ENCODE measurements at places on chromosomes 2 and 18.
A peak's percentile ranks its signal among the peaks of the same experiment; 100 is the strongest.

DNA sequence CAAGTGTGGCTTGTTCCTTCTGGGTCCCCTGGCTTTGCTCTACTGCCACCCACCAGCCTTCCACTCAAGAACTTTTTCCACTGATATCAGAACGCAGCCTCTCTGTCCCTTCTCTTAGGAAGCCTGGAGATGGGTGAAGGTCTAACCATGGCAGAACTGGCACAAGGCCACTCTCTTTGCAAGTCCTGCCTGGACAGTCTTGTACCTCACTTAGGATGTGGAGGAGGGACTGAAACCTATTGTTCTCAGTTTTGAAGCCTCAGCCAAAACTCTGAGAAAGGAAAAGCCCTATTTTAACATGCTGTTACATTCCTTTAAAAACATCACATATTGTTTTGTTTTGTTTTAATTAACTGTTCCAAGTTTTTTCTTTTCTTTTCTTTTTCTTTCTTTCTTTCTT is 58.9 kb upstream of the NCOA1 start:
- DNase-seq = no peak

GRCh38 chr2:102603904-102604303 is 15.4 kb upstream of the SLC9A2 start:
- no peak for DNase-seq

DNA sequence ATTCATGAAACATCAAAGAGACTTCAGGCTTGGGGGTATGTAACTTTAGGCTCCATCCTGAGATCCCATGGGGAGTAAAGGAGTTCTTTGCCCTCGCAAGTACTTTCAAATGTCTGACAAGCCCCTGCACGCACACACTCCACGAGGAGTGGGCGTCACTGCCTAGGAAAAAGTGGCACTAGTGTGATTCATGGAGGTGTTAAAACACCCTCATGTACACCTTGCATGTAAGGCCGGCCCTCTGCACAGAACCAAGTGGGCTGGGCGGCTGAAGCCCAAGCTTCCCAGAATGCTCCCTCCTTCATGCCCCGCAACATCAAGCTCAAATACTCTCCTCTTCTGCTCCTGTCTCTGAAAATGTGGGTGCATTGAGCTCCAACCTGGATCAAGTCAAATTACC is 7.8 kb downstream of the HS1BP3 start:
- no peak for DNase-seq

GRCh38 chr2:189638301-189639006 is 22.8 kb upstream of the ASNSD1 start:
- no peak for DNase-seq

DNA sequence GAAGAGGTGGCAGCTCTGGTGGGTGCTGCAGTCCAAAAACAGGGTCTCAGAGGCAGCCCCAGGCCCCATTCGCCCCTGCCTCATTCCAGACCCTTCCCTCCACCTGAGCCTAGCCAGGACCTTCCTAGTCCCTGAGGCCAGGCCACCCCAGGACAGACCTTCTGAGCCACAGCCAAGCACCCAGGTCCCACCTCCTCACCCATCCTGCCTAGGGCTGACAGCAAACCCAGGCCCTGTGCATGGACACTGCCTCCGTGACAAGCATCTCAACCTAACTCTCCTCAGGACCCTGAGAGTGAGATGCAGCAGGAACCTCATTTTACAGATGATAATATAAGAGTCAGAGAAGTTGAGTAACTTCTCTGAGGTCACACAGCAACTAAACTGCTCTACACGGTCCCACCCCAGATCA is 15.5 kb downstream of the ADRA2B start:
- no peak for DNase-seq

DNA sequence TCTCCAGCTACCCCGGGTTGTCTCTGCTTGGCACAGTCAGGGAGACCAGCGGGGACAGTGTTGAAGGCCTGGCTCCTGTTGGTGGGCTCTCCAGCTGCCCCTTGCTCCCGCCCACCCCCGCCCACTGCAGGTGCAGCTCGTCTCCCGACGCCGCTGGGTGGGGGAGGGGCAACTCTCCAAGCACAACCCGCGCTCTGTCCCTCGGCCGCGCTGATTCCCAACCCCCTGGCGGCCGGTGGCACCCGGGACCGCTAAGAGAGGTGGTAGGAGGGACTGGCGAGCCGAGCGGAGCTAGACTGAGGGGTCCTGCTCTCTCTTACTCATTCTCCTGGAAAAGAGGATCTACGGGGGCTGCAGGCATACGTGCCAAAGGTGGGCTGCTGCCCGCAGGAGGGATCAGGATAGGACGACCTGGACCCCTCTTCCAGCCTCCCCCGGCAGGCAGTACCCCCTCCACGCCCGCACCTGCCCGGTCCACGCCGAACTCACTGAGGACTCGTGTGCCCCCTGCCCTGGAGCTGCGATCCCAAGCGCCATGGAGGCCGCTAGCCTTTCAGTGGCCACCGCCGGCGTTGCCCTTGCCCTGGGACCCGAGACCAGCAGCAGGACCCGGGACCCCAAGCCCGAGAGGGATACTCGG is 44.5 kb downstream of the DDX18 start:
- no peak for DNase-seq

DNA sequence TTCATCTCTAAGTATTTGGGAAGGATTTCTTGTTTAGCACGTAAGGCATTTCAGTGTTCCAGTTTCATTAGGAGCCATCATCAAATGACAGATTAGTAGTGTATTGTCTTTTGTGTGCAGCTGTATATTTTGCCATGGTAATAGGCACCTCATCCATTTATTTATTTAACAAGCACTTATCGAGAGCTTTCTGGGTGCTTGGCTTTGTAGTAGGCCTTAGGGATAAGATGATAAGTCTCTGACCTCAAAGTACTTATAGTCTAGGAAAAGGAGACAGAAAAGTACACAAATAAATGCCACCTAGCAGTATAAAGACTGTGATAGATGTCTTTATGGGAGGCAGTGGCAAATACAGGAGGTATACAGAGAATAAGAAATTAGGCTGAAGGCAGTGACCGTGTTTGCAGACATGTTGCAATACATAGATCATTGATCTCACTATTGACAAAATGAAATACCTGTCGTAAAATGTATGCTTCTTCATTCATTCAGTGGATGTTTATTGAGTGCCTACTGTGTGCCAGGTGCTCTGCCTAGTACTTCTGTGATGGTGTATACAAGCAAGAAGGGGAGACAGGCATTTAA is 265.9 kb downstream of the SETBP1 start:
- DNase-seq = no peak

DNA sequence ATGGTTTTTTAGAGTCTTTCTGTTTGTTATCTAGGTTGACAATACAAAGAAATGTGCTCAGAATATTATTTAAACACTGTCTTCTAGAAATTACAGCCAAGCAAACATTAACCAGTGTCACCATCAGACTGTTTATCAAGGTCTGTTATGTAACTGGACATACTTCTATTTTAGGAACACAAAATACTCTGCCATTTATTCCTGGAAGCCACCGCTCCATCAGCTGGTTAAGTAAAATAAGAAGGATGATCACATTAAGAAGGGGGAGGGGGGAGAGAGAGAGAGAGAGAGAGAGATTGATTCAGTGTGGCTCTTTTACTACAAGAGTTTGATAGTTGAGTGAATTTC is 47.9 kb downstream of the MBP start:
- DNase-seq = no peak

- DNase-seq = no peak
These were observed 279.0 kb upstream of the NRP2 start for GRCh38 chr2:205403244-205403825.

GRCh38 chr2:233447506-233448219 is 93.4 kb downstream of the DGKD start:
- no peak for DNase-seq

- DNase-seq = no peak
These were observed 73.6 kb downstream of the SPATS2L start for GRCh38 chr2:200380091-200380561.

GRCh38 chr2:68214381-68214780 is 38.0 kb downstream of the PPP3R1 start:
- no peak for DNase-seq

- DNase-seq = no peak
These were observed 453.9 kb downstream of the TSN start for GRCh38 chr2:122209377-122209776.

GRCh38 chr2:42846932-42847595 is 54.7 kb upstream of the HAAO start:
- no peak for DNase-seq

GRCh38 chr2:36370281-36370680 is 14.7 kb downstream of the CRIM1 start:
- no peak for DNase-seq

GRCh38 chr2:229231885-229232284 is 39.2 kb downstream of the PID1 start:
- DNase-seq = no peak

DNA sequence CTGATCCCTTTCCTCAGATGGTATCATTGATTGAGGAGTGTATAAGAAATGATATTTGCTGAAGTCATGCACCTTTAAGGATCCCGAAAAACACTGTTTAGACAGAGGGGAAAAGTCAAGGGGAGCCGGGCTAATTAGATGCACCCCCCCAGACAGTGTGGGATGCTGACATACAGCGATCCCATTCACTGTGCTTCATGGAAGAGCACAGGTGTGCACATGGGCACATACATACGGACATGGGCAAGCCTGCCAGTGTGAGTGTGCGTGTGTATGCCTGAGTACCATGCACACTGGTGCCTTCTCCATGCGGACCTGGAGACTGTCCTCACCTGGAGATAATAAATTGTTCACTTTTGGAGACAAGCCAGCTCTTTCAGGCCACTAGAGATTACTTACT is 22.6 kb downstream of the MEIS1 start:
- no peak for DNase-seq

- peak; percentile 83 for DNase-seq
These were observed 189.2 kb downstream of the NCKAP5 start for GRCh38 chr2:133378928-133379549.

DNA sequence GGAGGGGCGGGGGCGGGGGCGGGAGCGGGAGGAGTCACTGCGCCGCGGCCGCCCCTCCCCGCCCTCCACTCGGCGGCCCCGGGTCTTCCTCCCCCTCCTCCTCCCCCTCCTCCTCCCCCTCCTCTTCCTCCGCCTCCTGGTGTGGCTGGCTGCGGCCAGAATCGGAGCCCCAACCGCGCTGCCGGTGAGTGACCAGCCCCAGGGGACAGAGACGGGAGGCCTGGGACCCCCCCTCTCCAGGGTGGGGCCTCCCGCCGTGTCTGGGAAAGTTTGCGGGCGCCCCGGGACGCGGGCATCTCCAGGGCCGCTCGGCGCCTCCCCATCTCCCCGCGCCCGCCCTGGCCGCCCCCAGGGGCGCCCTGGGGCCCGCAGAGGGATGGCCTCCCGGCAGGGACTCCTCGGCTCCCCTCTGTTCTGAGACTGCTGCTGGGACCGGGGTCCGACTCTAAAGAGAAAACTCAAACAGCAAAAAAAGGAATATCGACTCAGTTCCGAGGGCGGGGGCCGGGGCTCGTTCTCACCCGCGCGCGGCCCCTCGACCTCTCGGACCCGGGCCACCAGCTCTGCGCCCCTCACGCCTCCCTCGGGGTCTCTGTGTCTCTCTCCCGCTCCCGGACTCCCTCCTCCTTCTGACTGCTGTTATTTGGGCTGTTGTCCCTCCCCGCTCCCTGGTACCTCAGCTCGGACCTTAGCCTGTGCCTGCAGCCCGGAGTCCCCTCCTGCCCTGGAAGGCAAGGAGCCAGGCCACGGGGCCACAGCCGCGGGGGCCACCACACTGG is at the start of gene STON1:
Gene STON1 (plus strand): TSS at position 122 of the 779 bp plus-strand sequence. CDS start 50,480 bp downstream, outside the sequence.
- DNase-seq = peak; percentile 80

DNA sequence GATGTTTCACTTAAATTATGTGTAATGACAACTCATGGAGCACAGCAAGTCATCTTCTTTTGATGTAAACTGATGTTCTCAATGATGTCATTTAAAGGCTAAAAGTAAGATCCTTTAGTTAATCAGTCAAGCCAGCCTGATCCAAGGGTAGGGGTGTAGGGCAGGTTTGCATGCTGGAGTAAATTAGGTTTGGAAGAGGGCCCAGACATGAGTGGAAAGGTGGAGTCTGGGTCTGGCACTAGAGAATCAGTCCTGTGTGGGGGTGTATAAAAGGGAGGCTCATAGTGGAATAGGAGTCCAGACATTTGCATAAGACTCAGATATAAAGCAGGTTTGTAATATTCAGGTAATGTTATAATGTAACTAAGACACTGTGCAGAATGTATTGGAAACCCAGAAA is 88.8 kb upstream of the NYAP2 start:
- DNase-seq = no peak

DNA sequence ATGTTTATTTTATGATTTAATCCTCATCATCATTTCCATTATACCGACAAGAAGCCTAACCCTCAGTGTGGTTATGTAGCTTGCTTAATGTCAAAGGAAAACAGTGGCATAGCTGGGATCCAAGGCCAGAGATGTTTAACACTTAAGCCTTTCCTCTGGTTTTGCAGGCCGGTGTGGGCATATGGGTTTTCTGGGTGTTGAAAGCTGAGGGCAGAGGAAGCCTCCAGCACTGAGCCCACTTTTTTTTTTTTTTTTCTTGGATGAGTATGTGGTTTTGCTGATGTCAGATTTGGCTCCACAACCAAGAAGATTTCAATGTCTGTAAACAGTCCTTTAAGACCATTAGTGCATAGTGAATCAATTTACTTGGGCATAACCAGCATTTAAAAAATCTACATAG is 41.3 kb downstream of the LHCGR start:
- peak; percentile 11 for DNase-seq

DNA sequence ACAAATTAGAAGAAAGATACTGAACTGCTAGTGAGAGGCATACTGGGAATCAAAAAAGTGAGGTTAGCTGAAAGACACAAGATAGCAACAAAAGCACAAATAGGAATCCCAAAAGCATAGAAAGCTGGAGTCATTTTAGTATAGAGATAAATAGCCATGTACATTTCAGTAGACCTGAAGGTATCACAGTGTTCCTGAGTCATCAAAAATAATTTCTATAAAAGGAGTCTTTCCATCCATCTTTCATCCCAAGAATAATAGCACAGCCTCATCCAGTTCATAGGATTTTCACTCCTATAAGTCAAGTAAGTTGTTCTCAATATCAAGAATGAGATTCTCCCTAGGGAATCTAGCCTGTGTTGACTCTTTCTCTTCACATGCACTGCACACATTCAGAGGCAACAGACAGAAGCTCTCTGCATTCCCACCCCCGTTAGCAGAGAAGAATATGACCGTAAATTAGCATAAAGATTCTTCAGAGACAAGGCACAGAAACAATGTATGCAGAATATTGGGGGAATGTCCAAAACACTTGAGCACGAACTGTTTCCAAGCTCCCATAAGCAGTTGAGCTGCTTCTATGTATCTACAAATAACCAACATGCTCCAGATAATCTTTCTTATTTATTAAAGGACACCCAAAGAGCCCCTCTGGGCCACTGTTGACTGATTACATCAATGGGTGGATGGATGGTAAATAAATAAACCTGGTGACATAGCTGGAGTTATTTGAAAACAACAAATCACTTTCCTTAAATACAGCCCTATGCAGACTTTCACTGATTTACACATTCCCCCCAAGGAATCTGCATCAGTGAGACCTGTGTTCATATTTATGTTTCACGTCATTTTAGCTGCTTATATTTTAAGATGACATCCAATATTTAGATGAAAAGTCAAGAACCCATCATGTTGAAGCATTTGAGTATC is 174.5 kb upstream of the PKDCC start:
- no peak for DNase-seq

- peak; percentile 55 for DNase-seq
These were observed 29.0 kb downstream of the DOK1 start for GRCh38 chr2:74583504-74583903.
